ENCODE measurements at places on chromosomes 5 and 9.

GRCh38 chr9:37329576-37329975 is 92.9 kb upstream of the GRHPR start:
- no peak for DNase-seq

DNA sequence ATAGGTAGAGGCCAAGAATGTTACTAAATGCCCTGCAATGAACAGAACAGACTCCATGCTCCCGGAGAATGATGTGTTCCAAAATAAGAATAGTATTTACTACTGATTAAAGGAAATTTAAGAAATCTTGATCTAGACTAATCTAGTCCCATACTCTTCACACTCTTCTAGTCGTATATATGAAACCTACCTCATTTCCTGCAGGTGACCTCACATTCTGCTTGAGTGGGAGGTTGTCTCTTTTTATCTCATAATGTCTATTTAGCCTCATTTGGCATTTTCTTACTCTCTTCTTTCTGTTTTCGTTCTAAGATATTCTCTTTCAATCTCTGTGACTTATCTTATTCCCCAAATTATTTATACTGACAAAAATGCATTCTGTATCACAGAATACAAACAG is 9.2 kb upstream of the SHOC1 start:
- DNase-seq = no peak

- no peak for DNase-seq
These were observed 45.7 kb upstream of the CTXN3 start for GRCh38 chr5:127602896-127603844.

DNA sequence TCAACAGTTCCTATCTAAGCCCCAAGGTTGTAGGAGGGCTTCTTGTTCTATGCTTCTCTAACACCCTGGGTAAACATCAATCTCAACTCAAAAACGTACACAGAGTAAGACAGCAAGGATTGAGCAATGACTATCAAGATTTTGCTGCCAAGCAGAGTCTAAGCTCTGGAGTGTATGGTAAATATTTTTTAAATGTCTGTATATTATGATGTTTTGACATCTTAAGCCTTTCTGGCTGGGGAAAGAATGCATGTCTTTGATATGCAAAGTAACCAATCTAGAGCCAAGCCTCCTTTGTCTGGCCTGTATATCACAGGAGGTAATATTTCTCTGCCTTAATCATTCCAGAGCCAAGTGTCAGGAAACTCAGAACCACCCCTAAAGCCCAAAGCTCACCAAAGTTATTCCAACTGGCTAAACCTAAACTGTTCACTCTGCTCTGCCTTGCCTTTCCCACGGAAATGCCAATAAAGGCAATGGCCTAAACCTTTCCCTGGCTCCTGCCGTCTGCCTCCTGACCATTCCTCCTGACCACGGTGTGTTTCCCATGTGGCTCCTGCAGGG is 45.2 kb downstream of the YIPF5 start:
- no peak for DNase-seq

DNA sequence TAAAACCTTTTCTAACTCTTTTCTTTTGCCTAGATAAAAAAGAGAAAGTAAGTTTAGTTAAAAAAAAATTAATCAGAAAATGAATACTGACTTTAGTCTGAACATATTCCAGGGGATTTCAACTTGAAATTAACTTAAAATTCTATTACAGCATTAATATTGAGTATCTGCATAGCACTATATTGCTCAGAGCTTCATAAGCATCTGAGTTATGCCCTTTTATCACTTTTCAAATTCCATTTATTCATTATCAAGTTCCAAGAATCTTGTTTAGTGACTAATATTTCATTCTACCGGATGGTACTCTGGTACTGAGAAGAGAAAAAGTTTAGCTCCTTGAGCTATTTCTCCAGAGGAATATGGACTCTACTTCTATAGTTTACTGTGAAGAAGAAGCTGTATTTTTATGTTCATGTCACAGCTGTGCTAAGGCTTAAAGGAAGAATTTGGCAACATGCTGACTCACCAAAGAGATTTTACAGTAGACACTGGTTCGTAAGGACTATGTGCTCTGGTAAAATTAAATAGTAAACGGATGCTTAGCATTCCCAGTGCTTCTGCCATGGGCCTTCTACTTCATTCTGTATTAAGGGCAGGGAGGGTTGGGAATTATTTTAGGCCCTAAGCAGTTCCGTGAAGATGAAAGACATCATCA is 285.2 kb upstream of the SEMA6A start:
- DNase-seq = no peak

- DNase-seq = no peak
These were observed 146.4 kb upstream of the FGF10 start for GRCh38 chr5:44535621-44536020.

All from inflammatory macrophage treated with lipopolysaccharide for 1 hour (primary cell).